ENCODE measurements at places on chromosomes 16 and 17.
A peak's percentile ranks its signal among the peaks of the same experiment; 100 is the strongest.

GRCh38 chr16:82807311-82807710 lies 180.5 kb downstream of the CDH13 start:
- DNase-seq = no peak

DNA sequence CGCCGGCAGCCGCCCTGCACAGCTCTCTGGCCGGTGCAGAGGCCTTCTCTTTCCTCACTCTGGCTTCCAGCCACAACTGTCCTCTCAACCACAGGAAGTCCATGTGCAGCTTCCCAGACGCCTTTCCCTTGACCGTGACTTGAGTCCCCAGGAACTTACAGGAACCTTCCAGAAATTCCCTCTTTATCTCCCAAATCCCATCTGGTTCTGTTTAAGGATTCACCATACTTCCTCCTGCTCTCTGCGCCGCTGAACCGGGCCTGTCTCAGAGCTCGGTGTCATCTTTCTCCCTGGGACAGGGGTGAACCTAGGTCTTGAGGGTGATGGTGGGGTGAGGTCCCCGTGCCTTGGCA lies 65.2 kb upstream of the ZNF469 start:
- DNase-seq = no peak

- peak; percentile 65 for DNase-seq
Measured at GRCh38 chr17:72587773-72588511, 467.1 kb downstream of the SOX9 start.

DNA sequence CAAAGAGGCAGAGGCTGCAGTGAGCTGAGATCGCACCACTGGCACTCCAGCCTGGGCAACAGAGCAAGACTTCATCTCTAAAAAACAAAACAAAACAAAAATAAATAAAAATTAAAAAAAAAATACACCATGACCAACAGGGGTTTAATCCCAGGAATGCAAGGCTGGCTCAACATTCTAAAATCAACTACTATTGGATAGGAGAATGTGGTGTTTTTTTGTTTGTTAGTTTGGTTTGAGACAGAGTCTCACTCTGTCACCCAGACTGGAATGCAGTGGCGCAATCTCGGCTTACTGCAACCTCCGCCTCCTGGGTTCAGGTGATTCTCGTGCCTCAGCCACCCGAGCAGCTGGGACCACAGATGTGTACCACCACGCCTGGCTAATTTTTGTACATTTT lies 19.9 kb downstream of the GFOD2 start:
- peak; percentile 17 for DNase-seq

GRCh38 chr16:9366048-9366969 lies 274.9 kb downstream of the HAPSTR1 start:
- DNase-seq = no peak

GRCh38 chr17:48439110-48439850 lies 9.3 kb upstream of the SKAP1 start:
- DNase-seq = peak; percentile 74

DNA sequence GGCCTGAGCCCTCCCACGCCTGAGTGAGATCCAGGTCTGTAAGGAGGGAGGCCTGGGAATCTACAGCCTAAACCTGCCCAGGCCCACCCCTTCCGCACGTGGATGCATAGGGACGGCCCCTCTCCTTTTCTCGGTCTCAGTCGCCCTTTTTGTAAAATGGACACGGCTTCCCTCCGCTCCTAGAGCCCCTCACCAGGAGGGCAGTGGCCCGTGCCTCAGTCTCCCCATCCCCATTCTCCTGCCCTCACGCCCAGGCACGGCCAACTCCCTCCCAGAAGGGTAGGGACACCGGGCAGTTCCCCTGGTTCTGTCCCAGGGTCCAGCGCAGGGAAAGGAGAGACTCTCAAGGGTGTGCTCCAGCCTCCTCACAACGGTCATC lies 48.1 kb downstream of the WNT3 start:
- DNase-seq = no peak

DNA sequence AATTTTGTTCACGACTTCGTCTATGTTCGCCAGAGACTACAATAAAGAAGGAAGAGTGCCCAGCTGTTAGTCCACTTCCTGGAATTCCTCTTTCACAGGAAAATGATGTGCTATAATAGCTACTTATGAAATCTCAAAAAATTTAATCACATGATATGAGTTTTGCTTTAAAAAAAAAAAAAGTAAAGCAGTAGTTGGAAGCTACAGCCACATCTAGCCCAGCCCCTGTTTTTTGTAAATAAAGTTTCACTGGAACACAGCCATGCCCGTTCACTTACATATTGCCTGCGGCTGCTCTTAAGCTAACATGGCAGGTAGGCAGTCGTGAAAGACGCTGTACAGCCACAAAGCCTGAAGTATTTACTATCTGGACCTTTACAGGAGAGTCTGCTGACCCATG lies 15.3 kb downstream of the VPS53 start:
- no peak for DNase-seq

- no peak for DNase-seq
Measured at GRCh38 chr16:73063854-73064211, 15.9 kb upstream of the ZFHX3 start.

GRCh38 chr17:33125552-33125950 lies 133.9 kb downstream of the SPACA3 start:
- DNase-seq = no peak

DNA sequence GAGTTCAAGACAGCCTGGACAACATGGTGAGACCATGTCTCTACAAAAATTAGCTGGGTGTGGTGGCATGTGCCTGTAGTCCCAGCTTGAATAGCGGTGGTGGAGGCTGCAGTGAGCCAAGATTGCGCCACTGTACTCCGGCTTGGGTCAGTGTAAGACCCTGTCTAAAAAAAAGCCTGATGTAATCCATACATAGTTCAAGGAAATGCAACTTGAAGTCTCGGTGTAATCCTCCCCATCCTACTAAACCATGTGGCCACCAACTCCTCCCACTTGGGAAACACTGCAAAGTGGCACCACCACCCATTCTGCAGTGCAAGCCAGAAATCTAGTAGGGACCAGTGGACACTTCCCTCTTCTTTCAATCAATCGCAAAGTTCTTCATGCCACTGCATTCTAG lies 5.4 kb upstream of the KPNB1 start:
- no peak for DNase-seq

GRCh38 chr16:89152831-89153700 lies 18.5 kb upstream of the CDH15 start:
- DNase-seq = peak; percentile 59

- DNase-seq = no peak
Measured at GRCh38 chr17:45339646-45340605, 23.1 kb upstream of the MAP3K14 start.

All from hematopoietic multipotent progenitor cell treated with erythropoietin and hydrocortisone succinate and interleukin-3 and kit ligand, for 4 days (in vitro differentiated cells).